ENCODE measurements at places on chromosomes 13 and 19. TPM values are rescaled to one million over a fixed set of nuclear protein-coding genes. Genes with fewer than 3 reads are reported as not detected.

- DNase-seq: no peak
These were observed 90.2 kb downstream of the MAP4K1 start for GRCh38 chr19:38527466-38528136.

The ARHGAP45 gene
- total RNA-seq: 98.2 TPM

- DNase-seq: no peak
These were observed 8.4 kb downstream of the REXO1 start for GRCh38 chr19:1839658-1840540.

DNA sequence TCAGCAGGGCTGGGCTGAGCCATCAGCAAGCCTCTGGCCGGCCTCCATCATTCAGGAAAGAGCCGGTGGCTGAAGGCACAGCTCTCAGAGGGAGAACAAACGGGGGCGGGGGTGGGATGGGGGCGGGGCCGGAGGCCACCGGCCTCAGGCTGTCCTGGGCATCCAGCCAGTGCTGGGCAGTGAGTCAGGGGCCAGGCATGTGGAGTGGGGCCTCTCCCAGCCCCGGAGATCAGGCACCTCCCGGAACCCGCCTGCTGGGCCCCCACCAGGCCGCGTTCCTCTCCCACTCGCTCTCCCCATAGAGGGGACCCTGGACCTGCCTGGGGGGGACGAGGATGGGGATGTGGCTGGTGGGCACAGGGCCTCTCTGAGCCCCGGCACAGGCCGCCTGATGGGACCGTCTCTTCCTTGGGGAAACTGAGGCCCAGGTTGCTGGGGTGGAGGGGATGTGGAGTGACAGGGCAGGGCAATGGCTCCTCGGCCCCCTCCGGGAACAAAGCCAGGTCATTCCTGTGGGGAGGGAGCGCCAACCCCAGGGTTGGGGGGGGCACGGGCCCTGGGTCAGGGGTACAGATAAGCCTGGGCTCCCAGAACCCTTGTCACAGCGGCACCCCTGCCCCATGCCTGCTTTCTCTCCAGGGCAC is 12.9 kb downstream of the SPC24 start:
- DNase-seq: peak; percentile 95
